ENCODE measurements at places on chromosomes 4 and X.

DNA sequence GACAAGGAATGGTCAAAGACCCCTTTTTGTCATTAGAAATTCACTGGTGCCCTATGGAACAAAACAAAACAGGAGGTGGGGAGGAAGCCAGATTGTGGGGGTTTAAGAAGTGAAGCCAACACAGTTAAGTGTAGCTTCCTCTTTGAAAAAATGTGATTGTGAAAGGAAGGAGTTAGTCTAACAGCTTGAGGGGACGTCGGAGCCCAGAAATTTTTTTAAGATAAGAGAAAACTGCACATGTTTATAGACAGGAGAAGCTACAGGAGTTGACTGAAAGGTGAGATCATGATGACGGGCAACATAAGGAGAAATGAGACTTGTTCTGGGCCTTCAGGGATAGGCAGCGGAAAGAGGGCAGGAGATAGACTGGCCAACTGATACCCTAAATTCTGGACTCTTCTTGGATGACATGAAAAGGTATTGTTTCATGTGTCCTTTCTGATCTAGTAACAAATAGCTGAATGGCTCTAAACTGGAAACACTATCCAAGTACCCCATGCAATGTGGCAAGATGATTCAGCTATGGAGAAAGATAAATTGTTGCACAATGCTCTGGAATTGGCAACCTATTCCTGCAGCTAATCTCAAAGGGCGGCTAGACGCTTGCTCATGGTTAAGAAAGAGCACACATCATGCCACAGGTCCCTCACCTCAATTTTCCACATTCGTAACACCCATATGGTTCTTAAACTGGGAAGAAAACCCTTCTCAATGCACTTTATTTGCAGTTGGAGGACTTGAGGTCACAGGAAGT, 3.7 kb upstream of the HDAC8 start:
- no peak for DNase-seq

- no peak for DNase-seq
These were observed 54.1 kb downstream of the AMELX start for GRCh38 chrX:11347300-11347699.

- DNase-seq = no peak
These were observed 16.6 kb downstream of the BMP15 start for GRCh38 chrX:50927127-50927526.

DNA sequence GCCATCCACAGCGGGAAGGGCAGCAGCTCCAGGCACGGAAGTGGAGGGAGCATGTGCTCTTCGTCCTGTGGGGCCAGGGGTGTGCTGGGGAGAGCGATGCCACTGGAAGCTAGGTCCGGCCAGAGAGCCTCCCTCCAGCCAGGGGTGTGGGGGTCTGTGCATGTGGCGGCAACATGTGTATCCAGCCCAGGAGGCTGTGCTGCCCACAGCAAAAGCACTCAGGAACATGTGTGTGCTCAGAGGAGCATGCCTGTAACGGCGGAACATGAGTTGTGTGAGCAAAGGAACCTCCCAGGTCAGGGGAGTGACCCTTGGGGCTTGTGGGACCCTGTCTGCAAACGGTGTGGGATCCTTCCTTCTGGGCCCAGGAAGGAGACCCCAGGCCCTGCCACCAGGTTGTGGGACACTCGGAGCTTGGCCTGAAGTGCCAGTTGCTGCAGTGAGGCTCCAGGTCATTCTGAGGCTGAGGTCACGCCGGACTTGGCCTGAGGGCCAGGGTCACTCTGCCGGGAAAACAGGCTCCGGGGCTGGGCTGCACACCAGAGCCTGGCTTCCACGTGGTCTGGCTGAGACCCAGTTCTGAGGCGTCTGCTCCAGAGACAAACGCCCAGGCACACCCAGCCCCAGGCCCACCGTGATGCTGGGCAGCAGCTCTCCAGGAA, 37.2 kb downstream of the CPLX1 start:
- no peak for DNase-seq

- DNase-seq = no peak
These were observed 269.7 kb upstream of the PCDH7 start for GRCh38 chr4:30450474-30450873.
